Esophagus squamous epithelium (tissue), 5 donors: ENCODE measurements at places on chromosomes 13 and 19.

- no peak for DNase-seq
Observed at GRCh38 chr13:66520511-66521355, 709.4 kb downstream of the PCDH9 start.

DNA sequence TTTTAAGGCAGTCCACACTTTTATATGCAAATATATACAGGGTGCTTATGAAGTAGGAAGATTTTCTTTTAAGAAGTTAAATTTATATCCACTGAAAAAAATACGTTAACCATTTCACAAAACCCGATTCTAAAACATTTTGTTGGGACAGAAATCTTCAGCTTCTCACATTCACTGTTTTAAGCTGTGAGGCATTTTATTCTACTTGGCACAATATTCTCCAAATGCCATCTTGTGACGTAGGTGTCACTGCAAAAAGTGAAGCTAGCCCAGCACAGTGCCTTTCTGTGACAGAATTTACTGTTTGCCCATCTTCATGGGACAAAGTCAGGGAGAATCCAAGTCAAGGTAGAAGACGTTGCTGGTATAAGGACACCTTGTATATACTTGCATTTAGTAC is 94.5 kb upstream of the SLC15A1 start:
- DNase-seq, result no peak

- DNase-seq, result no peak
Observed at GRCh38 chr13:112934078-112934477, 34.9 kb upstream of the MCF2L start.

DNA sequence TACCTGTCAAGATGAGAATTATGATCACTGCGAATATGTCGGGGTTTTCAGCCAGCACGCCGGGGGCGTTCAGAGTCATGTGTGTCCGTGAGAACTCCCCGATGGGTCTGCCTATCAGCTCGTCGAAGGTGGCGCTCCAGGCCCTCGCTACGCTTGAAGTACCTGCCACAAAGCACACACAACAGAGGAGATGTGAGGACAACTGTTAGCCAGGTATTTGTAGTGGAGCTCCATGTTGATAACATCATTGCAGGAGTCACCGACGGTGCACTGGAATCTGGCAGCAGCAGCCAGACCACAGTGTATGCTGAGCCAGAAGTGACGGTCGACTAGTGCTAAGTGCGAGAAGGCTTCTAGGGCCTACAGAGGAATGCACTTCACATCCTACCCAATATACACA is 62.7 kb downstream of the SLC7A1 start:
- DNase-seq, result no peak

DNA sequence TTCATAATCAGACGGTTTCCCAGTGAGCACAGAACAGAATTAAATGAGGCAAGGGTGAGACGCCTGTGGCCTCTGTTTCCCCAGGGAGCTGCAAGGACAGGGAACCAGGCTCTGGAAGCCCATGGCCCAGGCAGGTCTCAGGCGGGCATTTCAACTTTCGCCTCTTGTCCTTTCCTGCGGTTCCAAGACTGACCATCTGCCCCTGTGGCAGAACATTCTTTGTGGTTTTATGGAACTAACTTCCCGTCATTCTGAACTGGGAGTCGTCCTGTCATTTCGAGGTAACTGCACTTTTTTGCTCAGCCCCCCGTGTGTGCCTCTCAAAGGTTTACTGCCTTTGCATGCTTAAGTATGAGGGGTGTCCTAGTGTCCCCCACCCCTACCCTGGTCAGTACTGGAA is 70.9 kb downstream of the KL start:
- no peak for DNase-seq
